ENCODE measurements at places on chromosomes 2 and 18.

DNA sequence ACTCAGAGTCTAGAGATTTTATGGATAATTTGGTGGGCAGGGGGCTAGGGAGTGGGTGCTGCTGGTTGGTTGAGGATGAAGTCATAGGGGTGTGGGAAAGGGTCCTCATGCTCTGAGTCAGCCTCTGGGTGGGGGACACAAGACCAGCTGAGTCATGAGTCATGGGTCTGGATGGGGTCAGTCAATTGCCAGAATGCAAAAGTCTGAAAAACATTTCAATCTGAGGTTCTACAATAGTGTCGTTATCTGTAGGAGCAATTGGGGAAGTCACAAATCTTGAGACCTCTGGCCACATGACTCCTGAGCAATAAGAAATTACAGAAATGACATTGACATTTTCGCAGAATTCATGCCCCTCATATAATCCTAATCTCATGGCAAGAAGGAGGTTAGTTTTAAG is 15.1 kb downstream of the NMS start:
- DNase-seq = no peak

DNA sequence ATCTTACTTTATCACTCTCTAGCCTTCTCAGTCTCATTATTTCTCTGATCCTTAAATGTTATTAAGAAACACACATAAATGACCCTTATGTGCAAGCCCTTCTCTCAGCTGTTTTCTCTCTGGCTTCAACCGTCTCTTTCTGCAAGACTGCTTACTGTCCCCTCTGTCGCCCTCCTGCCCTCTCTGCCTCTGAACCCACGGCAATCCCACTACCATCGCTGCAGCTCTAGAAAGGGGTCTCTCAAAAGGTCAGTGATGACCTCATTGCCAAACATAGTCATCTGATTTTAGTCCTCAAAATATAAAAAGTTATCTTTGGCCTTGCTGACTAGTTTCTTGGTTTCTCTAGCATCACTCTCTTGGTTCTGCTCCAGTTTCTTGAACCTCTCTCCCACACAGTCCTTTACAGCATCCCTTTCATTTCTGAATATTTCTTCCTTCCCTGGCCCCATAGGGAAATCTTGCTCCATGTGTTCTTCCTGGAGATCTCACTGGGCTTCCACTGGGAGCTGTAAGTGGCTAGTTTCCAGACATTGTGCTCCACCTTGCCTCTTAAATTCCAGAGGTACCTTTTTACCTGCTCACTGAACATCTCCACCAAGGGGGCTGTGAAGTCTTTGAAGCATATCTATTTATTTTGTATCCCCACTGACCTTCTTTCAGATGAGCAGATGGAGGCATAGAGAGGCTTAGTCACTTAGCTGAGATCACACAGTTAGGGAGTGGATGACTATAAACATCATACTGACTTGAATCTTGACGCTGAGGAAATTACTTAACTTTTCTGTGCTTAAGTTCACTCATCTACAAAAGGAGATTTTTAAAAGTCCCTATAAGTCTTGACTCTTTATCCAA is 96.2 kb downstream of the PDE1A start:
- DNase-seq = no peak

- DNase-seq = no peak
Observed at GRCh38 chr18:57697426-57697825, 75.8 kb upstream of the NARS1 start.

DNA sequence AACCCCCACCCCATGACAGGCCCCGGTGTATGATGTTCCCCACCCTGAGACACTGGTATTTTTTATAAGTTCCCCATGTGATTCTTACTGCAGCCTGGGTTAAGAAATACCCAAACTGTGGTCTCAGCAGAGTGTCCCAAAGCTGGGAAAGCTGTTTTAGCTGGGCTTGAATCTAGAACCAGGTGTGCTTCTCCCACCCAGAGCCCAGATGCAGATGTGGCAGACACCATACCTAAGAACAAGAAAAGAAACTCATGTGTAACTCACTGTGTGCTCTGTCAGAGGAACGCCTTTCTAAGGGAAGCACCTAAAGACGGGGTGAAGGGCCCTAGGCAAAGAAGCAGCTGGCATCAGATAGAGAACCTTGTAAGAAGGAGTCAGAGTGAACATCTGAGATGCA is 23.9 kb downstream of the DOK1 start:
- DNase-seq = no peak

- DNase-seq = peak; percentile 85
Observed at GRCh38 chr2:98479959-98480524, 35.4 kb downstream of the INPP4A start.

DNA sequence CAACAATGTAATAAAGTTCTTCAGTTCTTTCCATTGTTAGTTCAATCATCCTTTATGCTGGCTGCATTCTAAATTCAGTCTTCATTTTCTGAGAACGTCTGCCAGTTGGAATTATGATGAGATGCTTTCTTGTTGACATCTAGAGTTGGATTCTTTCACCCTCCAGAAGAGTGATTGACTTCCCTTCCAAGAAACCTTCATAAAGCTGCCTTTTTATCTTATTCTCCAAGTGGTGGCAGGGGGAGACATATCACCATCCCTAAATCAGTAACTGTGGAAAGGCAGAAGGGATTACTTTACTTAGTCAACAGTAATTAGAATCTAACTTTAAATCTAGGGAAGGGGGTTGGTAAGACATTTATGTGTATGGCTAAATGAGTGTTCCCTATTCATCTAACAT is 86.8 kb upstream of the GULP1 start:
- DNase-seq = no peak

GRCh38 chr2:146414456-146414855 is 1430.4 kb upstream of the ACVR2A start:
- no peak for DNase-seq

DNA sequence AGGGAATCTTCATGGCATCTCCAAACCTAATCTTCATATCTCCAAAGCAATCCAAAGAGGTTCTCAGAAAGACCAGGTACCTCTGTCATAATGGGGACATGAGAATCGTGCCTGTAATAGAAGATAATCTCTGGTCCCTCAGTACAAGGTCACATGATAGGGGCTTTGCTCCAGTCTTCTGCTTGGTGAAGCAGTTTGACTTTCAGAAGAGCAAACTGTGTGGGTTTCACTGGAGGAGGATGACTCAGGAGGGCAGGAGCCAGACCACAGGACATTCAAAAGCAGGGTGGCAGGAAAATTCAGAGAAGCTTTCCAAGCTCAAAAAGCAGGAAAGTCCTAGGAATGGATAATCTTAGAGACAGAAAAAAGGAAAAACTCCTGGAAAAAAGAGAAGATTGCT is 10.6 kb upstream of the PAX3 start:
- no peak for DNase-seq

DNA sequence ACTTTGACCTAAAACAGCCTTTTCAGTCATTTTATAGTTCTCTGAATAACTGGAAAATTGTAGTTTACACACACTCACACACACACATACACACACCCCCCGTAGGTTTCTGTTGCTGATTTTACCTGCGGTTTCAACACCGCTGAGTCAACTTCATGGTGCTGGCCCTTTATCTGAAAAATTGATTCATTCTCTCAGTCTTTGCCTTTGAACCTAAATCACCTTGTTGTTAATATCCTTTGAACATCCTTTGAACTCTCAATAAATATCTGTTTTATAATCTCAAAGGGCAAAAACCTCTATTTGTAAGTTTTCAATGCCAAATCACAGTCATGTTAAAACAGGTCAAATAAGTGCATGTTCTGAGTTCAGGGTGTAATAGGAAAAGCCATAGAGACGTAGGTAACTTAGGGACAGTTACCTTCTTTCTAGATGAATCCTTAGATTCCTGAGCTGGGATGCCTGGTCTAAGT is 109.0 kb upstream of the BZW1 start:
- DNase-seq = no peak

DNA sequence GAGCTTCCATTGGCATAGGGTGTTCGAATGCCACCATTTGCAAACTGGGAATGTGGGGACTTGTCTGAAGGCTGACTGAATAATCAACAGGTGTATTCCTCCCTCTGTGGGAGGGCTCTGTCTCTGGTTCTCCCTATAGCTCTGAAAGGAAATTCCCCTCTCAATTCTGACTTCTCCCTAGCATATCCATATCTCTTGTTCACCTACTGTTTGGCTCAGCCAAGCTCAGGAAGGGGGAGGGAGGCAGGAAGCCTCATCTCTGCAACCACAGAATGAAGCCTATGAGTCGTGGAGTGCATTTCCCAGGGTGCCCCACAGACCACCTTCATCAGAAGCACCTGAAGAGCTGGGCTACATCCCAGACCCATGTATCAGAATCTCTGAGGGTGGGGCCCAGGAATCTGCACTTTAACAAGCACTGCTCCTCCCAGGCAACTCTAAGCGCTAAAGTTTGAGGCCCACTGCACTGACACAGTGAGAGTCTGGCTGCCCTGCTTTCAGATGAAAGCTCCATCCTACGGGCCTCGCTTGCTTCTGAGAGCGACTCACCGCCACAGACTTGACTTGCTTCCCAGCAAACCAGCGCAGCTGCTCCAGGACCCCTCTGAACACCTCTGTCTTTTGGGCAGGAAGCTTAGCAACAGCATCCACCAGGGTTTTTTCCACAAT is 32.0 kb downstream of the XDH start:
- no peak for DNase-seq

DNA sequence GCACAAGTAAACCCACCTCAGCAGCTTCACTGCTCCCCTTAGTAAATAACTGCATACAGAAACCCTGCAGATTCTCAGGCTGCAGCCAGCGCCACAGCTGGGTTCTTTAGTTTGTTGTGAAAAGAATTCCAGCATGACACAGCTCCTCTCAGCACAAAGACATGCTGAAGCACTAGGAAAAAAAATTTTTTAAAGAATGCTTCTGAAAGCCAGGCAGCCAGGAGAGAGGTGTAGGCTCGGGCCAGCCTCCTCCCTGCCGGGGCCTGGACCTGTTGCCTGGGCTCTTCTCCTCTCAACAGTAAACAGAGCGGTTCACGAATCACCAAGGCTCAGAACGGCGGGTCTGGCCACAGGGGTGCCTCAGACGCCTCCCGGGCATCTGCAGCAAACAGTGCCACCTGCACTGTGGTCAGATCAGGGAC is 95.7 kb upstream of the POU3F3 start:
- no peak for DNase-seq

- DNase-seq = no peak
Observed at GRCh38 chr2:26327291-26328272, 18.4 kb upstream of the SELENOI start.

All from NCI-H446 (cell line).